DMS 273 treated with DMSO at 0.1 percent for 48 hours (cell line): ENCODE measurements at places on chromosomes 1 and 21.

DNA sequence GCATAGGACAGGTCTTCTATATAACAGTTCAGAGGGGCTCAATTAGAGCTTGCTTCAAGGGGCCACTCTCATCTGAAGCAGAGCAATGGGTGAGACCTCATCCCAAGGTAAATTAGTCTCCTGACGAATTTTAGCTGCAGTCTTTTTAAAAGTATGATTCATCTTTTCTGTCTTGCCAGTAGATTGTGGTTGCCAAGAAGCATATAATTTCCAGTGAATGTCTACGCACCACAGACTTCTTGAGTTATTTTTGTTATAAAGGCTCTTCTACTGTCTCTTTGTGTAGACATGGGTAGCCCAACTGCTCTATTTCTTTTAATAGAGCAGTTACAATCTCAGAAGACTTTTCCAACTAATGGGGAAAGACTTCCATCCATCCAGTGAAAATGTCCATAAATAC is 108.9 kb upstream of the FMN2 start:
- DNase-seq = no peak

- no peak for DNase-seq
Observed at GRCh38 chr1:152179566-152179965, 20.5 kb upstream of the RPTN start.

- DNase-seq = no peak
Observed at GRCh38 chr1:172109359-172109758, 268.1 kb downstream of the DNM3 start.

DNA sequence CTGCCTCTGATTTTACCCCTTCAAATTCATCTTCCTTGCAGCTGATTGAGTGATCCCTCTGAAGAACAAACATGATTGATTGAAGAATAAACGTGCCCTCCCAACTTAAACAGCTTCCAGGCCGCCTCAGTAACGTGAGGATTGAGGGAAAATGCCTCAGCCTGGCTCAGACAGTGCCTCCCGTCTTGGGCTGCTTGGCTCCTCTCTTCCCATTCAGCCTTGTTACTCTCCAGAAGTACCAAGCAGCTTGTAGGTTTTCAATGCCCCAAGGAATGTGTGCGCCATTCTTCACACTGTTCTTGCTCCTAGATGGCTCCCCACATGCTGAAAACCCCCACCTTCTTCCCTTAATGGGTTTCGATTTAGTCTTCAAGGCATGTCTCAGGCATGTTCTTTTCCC is 51.8 kb downstream of the ST6GALNAC5 start:
- DNase-seq = no peak

- no peak for DNase-seq
Observed at GRCh38 chr1:169741666-169742394, 8.0 kb upstream of the SELE start.

- no peak for DNase-seq
Observed at GRCh38 chr1:5908461-5909375, 83.5 kb downstream of the NPHP4 start.

GRCh38 chr1:111392042-111392441 is 35.5 kb downstream of the OVGP1 start:
- DNase-seq = no peak

- DNase-seq = no peak
Observed at GRCh38 chr1:48568501-48568900, 96.5 kb upstream of the SPATA6 start.

GRCh38 chr1:234690872-234691271 is 80.9 kb upstream of the IRF2BP2 start:
- DNase-seq = no peak

- DNase-seq = no peak
Observed at GRCh38 chr1:8266436-8267165, 51.3 kb upstream of the SLC45A1 start.

- no peak for DNase-seq
Observed at GRCh38 chr1:39381839-39382238, 109.6 kb upstream of the BMP8A start.

- no peak for DNase-seq
Observed at GRCh38 chr1:224201383-224201782, 18.3 kb downstream of the DEGS1 start.

GRCh38 chr21:35319684-35320283 is 270.7 kb upstream of the RUNX1 start:
- DNase-seq = no peak
